ENCODE measurements at places on chromosomes 7 and 10. TPM values are rescaled to one million over a fixed set of nuclear protein-coding genes. Genes with fewer than 3 reads are reported as not detected.

DNA sequence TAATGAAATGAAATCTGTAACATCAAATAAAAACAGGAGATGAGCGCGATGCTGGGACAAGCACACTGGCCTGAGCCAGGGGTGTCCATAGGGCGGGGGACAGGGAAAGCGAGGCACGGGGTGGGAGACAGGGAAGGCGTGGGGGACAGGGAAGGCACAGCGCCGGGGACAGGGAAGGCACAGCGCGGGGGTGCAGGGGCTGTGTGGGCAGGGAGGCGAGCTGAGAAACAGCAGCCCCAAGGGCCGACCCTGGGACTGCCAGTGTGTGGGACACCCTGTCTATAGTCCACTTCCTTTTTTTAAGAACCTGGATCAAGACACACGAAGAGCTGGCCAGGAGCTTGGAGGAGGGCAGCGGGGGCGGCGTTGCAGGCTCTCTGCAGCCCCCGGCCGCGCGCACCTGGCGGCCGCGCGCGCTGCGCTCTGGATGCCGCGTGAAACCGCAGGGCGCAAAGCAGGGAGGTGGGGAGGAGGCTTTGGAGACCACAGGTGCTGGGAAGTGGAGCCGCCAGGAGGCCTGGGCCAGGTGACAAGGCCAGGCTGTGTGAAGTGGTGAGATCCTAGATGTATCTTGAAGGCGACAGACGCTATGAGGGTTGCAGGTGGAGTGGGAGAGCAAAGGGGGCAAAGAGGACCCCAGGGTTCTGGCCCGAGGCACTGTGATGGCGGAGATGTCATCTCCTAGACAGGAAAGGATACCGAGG lies 157.7 kb downstream of the COBL start:
- no peak for DNase-seq

- no peak for DNase-seq
Observed at GRCh38 chr7:111846898-111847297, 284.6 kb upstream of the IMMP2L start.

DNA sequence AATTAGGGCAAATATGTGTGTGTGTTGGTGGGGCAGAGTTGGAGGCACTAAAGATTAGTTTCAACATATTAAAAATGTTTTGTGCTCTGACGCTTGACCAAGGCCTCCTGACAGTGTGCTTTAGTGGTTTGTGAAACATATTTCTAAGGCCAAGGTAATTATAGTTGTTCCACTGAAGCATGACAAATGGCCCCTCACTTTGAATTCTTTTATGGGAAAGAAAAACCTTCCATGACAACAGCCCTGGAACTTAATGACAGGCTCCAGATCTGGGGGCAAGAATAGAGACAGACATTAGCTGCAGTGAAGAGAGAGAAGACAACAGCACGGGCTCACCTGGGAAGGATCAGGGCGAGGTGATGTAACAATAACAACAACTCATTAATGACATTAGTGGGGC lies 155.8 kb downstream of the CHN2 start:
- no peak for DNase-seq

GRCh38 chr7:27868131-27868550 lies 128.2 kb downstream of the TAX1BP1 start:
- DNase-seq: no peak

DNA sequence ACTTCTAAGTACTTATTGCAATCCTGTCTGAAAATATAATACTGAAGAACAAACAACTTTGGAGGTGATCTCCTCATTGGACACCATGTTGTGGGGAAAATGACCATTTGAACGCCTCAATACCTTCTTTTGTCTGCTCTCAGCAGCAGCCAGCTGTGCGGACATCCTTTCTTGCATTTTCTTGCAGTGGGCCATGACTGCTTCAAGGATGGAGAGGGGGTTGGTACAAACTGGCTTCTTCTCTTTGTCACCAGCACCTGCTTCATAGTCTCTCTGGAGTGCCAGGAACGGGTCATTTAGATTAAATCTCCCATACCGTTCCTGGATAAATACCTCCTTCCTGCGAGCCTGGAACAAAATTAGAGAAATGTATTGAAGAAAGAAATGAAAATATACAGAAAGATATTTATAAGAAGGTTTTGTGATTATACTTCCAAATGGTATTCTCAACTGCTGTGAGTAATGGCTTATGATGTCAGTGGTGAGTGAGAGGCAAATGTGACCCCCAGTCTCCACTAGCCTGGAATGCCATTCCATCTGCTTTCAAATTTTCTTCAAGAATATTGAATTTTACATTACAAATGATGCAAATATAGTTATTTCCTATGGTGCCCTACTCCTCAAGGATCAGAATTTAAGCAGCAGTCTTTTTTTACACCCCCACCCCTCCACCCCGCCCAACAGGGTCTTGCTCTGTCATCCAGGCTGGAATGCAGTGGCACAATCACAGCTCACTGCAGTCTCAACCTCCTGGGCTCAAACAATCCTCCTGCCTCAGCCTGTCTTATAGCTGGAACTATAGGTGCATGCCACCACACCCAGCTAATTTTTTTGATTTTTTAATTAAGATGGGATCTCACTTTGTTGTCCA lies 62.4 kb downstream of the CTTNBP2 start:
- DNase-seq: no peak

DNA sequence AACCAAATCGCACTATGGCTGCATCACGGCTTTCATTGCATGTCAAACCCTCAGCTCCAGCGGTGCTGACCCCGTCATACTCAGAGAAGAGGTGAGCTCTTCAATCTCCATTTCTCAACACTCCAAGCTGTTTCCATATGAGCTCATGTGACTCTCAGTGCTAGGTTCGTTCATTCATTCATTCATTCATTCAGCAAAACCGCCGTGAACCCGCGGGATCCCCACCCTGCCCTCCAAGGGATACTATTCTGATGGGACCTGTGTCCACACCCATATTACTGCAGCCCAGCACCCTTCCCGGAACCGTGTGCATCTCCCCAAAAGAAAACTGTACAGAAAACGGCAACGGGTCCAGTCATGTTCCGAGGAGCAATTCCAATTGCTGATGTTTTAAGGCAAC lies 184.7 kb downstream of the DIP2C start:
- no peak for DNase-seq

- DNase-seq: no peak
Observed at GRCh38 chr7:81956520-81956919, 186.7 kb upstream of the HGF start.

DNA sequence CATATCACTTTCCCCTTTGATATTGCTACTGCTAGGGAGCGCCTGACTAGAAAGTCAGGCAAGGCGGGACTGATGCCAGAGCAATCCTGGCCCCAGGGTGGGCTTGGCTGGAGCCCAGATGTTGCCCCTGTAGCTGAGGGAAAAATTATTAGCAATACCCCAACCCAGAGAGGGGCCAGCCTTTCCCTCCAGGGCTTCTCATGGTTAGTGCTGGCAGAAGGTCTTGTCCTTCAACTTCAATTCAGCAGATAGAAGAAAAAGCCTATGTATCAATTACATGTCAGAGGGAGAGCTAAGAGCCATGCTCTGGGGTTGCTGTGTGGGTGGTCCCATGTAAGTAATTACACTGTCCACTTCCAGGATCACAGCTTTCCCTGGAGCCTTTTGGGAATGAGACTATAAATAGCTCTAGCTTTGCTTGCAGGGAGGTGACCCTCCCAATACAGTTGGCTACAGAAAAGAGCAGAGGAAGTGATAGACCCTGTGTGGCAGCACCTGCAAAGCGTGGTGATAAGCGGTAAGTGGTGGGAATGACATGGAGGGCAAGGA lies 579.1 kb downstream of the CCSER2 start:
- no peak for DNase-seq

DNA sequence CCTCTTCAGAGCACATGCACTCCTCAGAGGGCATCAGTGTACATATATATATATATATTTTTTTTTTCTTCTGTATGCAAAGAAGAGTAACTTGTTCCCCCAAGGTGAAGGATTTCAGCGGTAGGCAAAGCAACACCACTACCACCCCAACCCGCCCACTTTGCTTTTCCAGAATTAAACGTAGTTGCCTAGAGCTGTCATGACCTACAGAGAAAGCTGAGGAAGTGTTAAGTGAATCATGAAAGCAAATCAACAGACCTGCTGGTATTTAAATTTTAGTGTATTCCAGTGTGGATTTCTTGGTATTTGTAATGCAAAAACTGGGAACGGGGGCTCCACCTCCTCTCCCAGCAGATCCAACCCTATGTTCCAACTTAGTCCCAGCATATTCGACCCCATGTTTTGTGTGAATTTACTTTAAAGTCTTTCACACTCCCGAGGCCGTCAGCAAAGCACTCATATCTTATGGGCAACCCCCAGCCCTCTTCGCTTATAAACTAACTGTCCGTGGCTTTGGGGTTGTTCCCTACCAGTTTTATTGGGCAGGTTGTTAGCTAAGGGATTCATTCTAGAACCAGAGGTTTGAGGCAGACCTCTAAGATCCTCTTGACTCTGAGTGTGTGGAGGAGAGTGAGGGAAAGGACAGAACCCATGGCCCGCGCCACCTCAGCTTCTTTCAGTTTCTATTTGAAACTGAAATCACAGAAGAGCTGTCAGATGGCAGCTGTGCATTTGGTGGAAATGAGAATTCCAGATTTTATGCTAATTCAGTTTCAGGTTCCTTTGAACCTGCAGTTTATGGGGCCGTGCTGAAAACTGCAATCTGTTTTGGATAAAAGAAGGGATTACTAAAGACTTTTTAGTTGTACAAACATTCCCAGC lies 450.2 kb upstream of the GALNT17 start:
- DNase-seq: no peak

DNA sequence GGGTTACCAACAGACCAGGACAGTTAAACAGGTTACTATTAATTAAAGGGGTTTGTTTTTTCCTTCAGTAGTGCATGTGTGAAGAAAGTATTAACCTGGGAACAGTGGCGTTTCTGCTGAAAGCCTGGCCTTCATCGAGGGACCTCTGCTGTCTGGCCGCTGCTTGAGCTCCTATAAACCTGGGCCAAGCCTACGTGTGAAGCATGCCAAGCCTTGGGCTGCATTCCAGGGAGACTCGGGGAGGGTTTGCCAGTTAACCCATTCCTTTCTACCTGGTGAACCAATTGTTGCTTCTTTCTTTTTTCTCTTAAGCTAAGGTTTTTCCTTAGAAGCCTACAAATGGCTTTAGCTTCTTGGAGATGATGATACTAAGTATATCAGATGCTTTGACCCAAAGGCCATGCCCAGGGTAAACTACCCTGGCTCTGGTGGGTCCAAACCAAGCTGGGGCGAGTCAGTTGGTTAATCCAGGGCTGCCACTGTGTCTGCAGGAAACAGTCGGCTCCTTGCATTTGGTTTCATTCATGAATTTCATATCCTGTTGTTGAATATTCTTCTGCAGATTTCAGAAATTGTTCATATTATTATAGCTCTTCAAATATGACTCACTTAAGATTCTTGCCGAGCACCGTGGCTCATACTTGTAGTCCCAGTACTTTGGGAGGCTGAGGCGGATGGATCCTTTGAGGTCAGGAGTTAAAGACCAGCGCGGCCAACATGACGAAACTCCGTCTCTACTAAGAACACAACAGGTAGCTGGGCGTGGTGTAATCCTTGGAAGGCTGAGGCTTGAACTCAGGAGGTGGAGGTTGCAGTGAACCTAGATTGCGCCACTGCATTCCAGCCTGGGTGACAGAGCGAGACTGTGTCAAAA lies 23.8 kb downstream of the PFKP start:
- DNase-seq: no peak

DNA sequence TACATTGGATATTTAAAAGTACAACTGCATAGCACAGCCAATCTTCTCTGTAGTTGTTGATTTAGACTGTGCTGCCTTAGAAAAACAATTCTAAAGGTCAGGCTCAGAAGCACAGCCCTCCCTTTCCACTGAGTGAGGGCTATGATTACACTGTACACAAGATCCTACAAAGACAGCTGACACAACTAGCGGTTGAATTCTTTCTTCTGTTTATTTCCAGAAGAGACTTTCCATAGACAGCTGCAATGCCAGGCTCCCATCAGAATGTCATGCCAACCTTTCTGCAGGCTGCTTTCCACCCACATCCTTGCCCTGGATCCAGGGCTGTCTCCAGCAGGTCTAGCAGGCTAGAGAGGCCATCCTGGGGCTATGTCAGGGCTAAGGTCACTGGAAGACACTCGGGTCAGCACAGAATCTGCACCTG lies 39.3 kb downstream of the FAM13C start:
- DNase-seq: no peak

DNA sequence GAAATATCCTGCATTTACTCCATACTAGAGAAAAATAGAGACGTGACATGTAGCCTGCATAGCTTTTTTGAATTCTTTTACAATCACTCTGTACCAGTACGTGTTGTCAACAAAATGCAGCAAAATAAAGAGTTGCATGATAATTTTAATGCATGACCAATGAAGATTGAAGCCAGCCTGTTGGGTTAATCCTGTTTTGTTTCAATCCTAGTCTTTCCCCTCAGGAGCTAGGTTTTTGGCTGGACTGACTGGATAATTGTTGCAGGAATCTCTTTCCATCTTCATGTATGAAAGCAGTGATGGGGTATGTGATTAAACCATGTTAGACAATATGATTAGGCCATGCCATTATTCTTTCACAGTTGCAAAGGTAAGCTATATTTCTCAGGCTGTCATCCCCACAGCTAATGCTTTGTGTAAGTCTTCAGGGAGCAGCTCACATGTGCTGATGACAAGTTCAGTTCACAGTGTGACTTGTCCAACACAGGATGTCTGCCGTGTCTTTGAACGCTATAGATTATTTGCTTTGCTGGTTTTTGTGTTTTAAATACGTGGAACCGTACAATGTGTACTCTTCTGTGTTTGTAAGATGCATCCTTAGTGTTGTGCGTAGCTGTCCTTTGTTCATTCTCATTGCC lies 24.4 kb downstream of the PAPSS2 start:
- DNase-seq: no peak

DNA sequence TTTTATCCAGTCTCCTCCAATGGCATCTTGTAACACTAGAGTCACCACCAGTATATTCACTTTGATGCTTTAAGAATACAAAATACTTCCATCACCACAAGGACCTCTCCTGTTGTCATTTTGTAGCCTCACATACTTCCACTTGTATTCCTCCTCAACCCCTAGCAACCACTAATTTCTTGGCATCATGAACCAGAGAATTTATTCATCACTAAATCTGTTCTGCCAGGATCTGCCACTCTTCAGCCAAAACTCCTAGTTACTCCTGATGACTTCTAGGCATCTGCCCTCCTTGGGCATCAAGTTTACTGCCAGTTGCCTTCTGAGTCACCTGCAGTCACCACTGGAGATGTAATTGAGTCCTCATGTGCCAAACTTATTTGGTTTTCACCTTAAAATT lies 906.8 kb downstream of the CNTNAP2 start:
- DNase-seq: no peak

GRCh38 chr10:44671319-44671718 lies 239.8 kb upstream of the TMEM72 start:
- DNase-seq: no peak

GRCh38 chr7:18515067-18515466 lies 19.5 kb downstream of the HDAC9 start:
- no peak for DNase-seq

GRCh38 chr10:130138479-130138866 lies 2.3 kb downstream of the GLRX3 start:
- no peak for DNase-seq

- peak; percentile 34 for DNase-seq
Observed at GRCh38 chr10:73886085-73886529, 11.8 kb upstream of the CAMK2G start.

The CARD11 gene
- 9.8 TPM for total RNA-seq

The DENND2A gene
- 38.0 TPM for total RNA-seq

The ASCC1 gene
- 36.4 TPM for total RNA-seq

The PDE1C gene
- 0.94 TPM for total RNA-seq

The SPDYE11 gene
- total RNA-seq: 0.11 TPM

The MKI67 gene
- 44.0 TPM for total RNA-seq

The FXYD4 gene
- total RNA-seq: not detected

The SFMBT2 gene
- 2.0 TPM for total RNA-seq

All from mesothelial cell of epicardium (in vitro differentiated cells).